SW480 (cell line): ENCODE measurements at places on chromosomes 3 and 15.

- DNase-seq: no peak
Measured at GRCh38 chr3:72186400-72186855, 401.5 kb upstream of the PROK2 start.

DNA sequence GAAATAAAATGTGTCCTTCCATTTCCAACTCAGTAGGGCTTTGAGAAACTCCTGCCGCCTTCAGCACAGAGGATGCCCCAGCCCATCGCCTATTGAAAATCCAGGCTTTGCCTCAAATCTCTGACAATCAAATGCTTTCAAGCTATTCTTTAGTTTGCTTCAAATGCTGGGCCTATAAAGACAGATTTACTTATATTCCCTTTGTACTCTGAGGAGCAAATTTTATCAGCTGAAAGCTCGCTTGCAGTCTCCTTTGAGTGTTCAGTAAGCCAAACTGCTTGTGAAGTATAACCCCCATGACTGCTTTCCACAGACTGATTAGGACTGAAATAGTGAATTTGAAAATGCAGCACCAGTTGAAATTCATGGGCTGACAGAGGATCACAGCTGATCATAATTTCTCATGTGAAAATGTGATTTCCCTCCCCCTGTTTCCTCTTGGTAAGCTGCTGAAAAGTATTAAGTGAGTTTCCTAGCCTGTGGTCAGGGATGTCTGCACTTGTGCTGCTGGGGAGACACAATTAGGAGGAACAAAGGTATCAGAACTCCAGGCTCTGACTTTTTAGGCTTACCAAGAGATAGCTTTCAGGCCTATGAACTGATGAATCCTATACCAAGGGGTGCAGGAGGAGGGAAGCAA, 563.4 kb upstream of the TGFBR2 start:
- no peak for DNase-seq

DNA sequence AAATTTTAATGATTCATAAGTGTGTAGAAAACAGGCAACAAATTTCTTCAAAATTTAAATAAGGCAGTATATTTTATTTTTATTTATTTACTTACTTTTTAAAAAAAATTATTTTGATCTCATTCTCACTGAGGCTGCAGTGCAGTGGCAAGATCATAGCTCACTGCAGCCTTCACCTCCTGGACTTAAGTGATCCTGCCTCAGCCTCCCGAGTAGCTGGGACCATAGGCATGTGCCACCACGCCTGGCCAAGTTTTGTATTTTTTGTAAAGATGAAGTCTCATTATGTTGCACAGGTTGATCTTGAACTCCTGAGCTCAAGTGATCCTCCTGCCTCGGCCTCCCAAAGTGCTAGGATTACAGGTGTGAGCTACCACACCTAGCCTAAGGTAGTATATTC, 61.2 kb upstream of the XRN1 start:
- DNase-seq: no peak

- DNase-seq: no peak
Measured at GRCh38 chr3:104831071-104831470, 535.6 kb upstream of the ALCAM start.

DNA sequence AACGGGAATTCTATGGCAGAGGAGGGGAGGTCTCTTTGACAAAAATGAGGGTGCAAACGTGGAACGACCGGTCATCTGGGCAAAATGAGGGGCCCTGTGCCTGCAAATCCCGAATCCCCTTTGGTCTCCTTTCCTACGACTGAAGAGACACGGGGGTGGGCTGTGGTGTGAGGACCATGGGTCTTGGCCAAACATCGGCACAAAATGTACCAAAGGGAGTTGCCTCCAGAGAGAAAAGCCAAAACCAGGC, 498 bp downstream of the ZNF280D start:
- no peak for DNase-seq

- no peak for DNase-seq
Measured at GRCh38 chr3:175274056-175274455, 414.9 kb downstream of the NAALADL2 start.

DNA sequence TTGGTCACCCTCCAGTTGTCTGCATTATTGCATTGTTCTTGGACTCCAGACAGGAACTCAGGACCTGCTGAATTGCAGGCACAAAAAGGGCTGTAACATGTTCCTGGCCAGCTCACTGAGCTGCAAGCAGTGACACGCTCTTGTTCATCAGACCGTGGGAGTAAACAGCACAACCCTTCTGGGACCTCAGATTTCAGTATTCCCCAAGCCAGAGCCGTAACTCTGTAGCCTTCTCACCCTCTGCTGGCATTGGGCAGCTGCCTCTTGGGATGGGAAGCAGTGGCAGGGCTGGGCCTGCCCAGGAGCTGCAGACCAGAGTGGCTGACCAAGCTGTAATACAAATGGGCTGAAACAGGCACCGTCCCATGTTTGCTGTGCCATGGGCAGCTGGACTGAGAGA, 607.1 kb upstream of the BCHE start:
- no peak for DNase-seq

GRCh38 chr15:92643849-92644815, 11.4 kb downstream of the FAM174B start:
- no peak for DNase-seq

DNA sequence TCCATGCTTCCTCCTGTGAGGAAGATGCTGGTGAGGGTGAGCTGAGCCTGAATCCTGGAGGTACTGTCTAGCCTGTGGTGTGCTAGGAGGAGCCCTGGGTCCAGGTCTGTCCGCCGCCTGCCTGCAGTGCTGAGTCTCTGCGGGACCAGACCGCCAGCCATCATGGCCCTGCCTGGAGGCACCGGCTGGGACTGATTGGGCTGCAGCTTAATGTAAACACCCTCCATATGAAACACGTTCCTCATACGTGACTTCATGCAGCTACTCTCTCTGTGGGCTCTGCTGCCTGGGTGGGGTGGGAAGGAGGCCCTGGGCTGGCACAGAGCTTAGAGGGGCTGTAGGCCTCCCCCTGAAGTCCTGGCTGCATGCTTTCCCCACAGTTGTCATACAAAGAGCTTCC, 67.4 kb downstream of the FBLN2 start:
- DNase-seq: no peak

GRCh38 chr15:29805043-29805707, 17.1 kb downstream of the TJP1 start:
- DNase-seq: no peak

DNA sequence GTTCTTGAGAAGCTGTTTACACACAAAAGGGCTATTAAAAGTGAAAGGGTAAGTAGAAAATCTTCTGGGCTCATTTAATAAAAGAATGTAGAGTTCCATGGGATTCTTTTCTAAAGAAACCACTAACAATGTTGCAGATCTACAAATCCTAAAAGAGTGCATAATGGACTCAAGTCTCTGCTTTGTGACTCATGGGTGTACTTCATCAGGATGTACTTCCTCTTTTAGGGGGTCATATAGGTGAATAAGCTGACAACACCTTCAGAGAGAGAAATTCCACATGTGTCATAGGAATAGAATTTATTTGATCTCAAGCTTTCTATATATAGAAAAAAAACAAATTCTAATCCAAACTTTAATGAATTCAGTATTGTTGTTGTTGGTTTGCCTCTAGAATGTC, 355.5 kb downstream of the TIGIT start:
- peak; percentile 95 for DNase-seq

GRCh38 chr3:194608981-194609380, 24.2 kb downstream of the TMEM44 start:
- no peak for DNase-seq

GRCh38 chr3:38460377-38461270, 6.9 kb downstream of the ACVR2B start:
- no peak for DNase-seq

- DNase-seq: no peak
Measured at GRCh38 chr3:173304182-173304800, 93.3 kb upstream of the NLGN1 start.

GRCh38 chr3:46479696-46480095, 15.0 kb upstream of the LTF start:
- no peak for DNase-seq

DNA sequence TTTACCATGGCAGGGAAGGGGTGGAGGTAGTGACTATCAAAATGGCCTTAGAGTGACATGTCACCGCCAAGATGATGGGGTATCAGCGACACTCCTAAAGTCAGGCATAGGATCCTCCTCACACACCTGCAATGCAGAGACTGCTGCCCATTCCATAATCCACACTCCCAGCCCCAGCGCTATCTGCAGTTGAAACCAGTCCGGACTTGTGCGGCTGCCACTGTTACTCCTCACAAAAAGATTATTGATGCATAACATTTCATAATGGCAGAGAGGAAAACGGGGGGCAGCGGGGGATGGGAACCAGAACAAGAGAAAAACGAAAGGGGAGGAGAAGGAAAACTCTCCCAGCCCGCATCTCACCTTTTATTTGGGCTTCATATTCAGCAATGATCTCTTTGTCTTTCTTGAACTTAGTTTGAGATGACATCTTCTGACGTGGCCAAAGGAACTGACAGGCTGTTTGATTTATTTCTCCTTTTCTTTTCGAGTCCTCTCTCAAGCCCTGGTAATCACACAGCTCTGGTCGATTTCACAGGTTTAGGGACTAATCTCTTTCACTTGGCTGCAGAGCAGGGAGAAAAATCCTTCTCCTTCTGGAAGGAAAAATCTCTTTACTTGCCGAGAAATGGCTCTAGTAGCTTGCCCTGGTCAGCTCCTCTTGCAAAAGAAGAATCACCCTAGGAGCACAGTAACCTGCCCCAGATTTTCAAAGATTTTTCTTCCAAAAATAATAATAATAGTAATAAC, 749 bp downstream of the SRGAP3 start:
- peak; percentile 16 for DNase-seq

GRCh38 chr15:41858756-41859155, 20.1 kb downstream of the PLA2G4B start:
- no peak for DNase-seq

DNA sequence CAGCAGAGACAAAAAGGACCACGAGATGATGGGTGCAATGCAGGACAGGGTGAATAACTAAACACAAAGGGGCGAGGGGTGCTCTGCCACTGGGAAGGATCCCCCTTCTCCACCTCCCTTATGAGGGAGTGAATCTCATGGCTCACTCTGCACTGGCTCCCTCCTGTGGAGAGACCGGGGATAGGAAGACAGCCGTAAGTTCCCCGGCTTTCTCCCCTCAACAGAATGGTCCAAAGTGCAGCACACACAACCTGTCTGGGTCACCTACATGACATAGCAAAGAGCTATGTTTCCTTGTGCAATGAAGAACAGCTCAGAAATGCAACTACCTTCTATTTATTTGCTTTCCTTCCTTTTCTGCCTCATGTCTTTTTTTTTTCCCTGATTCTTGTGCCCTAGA, 7.8 kb upstream of the ACSBG1 start:
- no peak for DNase-seq

DNA sequence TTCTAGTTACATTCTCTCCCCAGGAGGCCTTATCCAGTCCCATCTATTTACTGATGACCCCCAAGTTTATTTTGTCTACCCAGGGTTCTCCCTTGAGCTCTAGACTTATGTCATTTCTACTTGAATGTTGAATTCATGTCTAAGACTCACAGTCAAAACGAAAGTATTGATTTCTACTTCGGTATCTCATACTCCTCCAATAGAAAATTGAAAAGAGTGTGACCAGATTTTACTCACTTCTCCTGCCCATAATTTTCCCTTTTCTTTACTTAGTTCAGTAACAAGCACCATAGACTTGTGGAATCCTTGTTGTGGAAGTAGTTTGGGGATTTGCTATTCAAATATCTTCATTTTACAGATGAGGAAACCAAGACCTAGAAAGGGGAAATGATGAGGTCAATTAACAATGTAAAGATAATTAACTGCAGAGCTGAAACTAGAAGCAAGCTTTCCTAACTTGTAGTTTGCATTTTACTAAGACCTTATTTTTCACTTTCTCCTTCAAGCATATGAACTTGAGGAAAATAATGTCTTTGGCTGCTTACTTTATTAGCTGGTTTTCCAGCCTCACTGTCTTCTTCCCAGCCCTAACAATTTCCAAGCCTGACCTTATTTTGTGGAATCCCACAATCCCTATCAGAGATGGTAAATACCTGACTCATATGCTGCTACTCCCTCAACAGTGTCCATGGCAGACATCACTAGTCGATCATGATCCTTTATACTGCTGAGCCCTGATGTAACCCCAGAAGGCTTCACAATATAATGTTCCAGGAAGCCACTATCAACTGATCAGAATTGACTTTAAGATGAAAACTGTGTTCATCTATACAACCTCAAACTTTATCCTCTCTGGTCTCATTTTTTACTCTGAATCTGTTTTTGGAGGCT, 123.9 kb upstream of the AGBL1 start:
- DNase-seq: no peak

- DNase-seq: peak; percentile 11
Measured at GRCh38 chr3:152508705-152509104, 240.0 kb downstream of the MBNL1 start.
